Neural crest cell (in vitro differentiated cells): ENCODE measurements at places on chromosomes 4 and X. TPM values are rescaled to one million over a fixed set of nuclear protein-coding genes. Genes with fewer than 3 reads are reported as not detected.

- DNase-seq: no peak
Observed at GRCh38 chrX:118349188-118349587, 3.3 kb downstream of the WDR44 start.

TECRL gene
- not detected in 2 replicates for total RNA-seq

- DNase-seq: no peak
Observed at GRCh38 chr4:129110931-129111330, 15.0 kb downstream of the C4orf33 start.

DNA sequence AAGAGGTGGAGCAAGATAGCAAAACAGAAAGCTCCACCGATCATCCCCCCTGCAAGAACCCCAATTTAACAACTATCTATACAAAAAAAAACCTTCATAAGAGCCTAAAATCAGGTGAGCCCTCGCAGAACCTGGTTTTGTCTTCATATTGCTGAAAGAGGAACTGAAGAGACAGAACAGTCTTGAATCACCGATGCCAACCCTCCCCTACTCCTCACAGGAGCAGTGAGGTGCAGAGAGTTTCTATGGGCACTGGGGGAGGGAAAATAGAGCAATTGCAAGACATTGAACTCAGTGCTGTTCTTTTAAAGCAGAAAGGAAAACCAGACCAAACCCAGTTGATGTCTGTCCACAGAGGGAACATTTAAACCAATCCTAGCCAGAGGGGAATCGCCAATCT, 1370.3 kb downstream of the FAM133A start:
- no peak for DNase-seq

DNA sequence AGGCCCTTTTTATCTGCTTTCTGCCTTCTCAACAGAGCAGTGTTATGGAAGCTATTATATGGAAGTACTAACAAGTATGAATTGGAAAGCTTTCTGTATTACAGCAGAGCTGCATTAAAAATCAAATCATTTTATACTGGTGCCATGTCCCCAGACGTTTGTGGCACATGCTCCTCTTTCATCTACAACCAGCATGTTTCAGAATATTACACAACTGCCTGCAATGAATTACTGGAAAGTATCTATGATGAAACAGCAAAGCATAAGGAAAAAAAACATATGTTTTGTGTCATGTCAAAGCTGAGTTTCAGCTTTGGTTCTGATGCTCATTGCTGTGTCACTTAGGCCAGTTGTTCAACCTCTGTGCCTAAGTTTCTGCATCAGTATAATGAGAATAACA, 576.8 kb downstream of the GBA3 start:
- DNase-seq: no peak

CC2D2A gene
- 26.2 and 27.8 TPM in 2 replicates for total RNA-seq

GRCh38 chrX:19097553-19098283, 24.6 kb downstream of the ADGRG2 start:
- DNase-seq: no peak

SH2D1A gene
- 1.5 and 1.9 TPM in 2 replicates for total RNA-seq

GRCh38 chr4:171834640-171835039, 21.4 kb downstream of the GALNTL6 start:
- no peak for DNase-seq

NSUN7 gene
- total RNA-seq: 4.4 and 4.7 TPM in 2 replicates

DMP1 gene
- total RNA-seq: not detected in 2 replicates

DNA sequence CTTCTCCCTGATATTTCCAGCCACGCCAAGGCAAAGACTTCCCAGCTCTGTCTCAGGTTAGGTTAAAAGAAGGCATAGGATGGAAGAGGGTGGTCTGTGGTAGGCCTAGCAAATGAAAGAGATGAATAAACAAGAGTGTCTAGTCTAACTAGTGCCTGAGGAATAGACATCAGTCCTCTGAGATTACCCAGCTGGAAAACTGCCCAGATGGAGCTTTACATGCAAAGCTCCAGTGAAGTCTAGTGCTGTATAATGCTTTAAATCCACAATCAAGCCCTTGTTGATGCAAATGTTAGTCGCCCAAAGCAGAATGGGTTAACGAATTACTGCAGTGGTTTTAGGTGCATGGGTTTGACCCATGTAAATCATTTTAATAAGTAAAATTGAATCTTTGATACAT, 24.8 kb upstream of the GUCY1B1 start:
- DNase-seq: no peak

DNA sequence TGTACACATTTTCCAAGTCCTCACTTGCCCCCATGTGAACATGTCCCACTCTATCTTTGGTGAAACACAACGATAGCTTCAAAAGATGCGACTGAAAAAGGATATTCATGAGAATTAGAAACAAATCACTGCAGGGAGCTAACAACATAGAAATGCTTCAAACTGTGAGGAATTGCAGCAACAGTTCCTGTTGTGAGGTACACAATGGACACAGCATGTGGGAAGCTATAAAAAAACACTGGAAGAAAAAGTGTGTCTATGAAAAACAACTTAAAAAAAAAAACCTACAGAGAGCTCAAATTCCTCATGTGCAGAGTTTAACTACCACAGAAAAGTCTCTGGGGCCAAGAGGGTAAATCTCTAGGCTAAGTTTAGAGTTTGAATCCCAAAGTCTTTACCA, 51.6 kb upstream of the BLTP1 start:
- no peak for DNase-seq

DNA sequence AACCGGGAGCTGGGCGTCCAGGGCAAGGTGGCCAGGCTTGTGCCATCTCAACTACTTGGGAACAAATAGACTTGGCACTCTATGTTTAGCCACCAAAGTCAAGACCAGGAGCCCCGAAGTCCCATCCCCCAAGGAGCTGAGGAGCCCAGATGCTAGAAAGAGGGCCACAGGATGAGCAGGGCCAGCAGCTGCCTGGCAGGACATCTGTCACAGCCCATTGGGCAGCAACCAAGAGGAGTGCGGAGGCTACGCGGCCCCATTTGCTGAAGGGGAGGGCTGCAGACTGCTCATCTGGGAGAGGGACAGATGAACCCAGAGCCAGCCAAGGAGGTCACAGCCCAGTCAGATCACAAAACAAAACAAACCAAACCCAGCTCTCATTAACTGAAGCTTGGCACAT, 22.9 kb upstream of the SOWAHD start:
- DNase-seq: no peak

DNA sequence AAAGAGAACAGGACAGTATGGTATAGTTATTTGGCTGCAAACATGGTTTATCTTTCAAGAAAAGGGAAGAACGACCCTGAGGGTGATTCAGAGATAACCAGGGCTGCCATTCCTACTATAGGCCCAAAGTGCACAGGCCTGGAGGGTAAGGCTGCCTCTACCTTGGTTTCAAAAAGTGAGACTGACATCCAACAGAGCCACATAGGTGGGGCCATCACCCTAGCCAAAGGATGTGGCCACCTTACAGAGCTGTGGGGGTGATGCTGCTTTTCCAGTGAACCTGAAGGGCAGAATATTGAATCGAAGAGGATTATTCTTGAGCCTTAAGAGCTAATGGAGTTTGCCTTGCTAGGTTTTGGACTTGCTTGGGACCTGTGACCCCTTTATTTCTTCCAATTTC, 15.7 kb downstream of the SH2D1A start:
- DNase-seq: no peak

DNA sequence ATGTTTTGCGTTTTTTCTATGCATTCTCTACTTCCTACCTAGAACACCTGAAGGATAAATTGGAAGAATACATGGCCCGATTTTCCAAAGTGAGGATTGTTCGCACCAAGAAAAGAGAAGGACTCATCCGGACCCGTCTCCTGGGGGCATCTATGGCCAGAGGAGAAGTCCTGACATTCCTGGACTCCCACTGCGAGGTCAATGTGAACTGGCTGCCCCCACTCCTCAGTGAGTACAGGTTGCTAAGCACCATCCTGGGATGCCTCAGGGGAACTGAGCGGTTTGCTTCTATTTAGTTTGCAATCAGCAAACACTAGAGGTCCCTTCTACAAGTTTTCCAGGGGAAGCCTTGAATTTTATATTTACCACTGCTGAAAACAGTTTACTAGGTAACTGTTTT, 359.3 kb upstream of the GALNT7 start:
- DNase-seq: peak; percentile 16

- DNase-seq: no peak
Observed at GRCh38 chr4:8459867-8460445, 19.4 kb downstream of the TRMT44 start.

GRCh38 chrX:28638775-28639174, 51.5 kb downstream of the IL1RAPL1 start:
- DNase-seq: no peak

GRCh38 chrX:20067709-20068561, 48.8 kb downstream of the MAP7D2 start:
- no peak for DNase-seq

ABLIM2 gene
- total RNA-seq: 3.8 and 6.8 TPM in 2 replicates

SYP gene
- 10.2 and 10.8 TPM in 2 replicates for total RNA-seq

GRCh38 chr4:176437756-176438155, 118.0 kb downstream of the SPCS3 start:
- no peak for DNase-seq

DNA sequence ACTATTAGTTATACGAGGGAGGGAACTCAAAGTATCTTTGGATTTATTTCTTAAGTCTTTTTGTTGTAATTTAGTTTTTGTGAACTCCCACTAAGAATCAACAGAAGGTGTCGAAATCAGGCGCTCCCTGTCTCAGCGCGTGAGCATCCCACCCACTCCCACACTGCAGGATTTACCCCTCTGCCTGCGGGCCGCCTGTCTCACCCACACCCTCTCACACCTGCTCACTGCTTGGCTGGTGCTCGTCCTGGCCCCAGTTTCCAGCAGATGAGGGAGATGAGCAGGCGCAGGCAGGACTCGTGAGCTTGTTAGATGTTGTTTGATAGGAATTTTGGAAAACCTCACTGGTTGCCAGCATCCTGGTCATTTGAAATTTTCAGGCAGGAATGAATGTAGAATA, 20.8 kb upstream of the HGFAC start:
- DNase-seq: no peak

MAGEE1 gene
- total RNA-seq: 8.1 and 8.5 TPM in 2 replicates

- no peak for DNase-seq
Observed at GRCh38 chr4:76943790-76944189, 5.8 kb upstream of the SEPTIN11 start.

GRCh38 chr4:111128327-111128726, 505.4 kb upstream of the PITX2 start:
- no peak for DNase-seq

DNA sequence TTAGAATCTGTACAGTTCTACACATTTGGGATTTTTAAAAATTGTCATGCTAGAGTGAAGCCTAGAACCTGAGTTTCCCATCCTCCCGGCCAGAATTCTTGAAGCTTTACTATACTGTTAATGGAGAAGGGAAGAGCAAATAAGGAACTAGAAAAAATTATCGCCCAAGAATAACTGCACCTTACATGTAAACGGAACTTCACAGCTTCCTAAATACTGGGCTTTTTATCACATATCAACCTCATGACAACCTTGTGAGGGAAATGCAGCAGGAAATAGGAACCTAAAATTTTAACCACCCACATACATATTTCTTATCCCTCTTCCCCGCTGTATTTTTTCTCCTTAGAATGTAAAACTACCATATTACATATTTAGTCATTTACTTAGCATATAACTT, 19.3 kb downstream of the ARHGEF9 start:
- no peak for DNase-seq

GRCh38 chr4:177473991-177474390, 31.8 kb upstream of the AGA start:
- no peak for DNase-seq

BTK gene
- 0.64 TPM in 1 of 2 replicates, not detected in the other for total RNA-seq

DNA sequence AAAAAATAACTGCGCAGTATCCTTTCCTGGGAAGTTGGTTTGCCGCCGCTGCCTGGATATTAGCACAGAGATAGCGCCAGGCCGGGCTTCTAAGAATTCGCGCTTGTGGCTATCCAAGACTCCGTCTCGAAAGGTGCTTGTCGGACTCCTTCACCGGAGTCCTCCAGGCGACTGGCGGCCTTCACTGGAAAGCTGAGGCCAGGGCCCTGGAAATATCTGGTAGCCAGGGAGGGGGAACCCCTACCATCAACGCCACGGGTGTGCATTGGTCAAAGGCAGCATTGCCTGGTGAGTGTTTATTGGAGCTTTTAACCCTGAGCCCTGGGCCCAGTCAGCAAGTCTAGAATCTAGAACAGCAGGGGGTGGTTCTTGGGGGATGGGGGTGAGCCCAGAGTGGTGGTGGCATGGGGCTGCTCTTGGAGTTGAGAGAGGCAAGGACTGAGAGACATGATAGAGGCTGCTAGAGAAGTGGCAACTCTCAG, 577 bp upstream of the PIM2 start:
- DNase-seq: no peak

SPARCL1 gene
- total RNA-seq: 7.8 and 8.6 TPM in 2 replicates

CLCN5 gene
- 16.7 TPM in 2 replicates for total RNA-seq

MAB21L2 gene
- 3.3 and 3.5 TPM in 2 replicates for total RNA-seq

DNA sequence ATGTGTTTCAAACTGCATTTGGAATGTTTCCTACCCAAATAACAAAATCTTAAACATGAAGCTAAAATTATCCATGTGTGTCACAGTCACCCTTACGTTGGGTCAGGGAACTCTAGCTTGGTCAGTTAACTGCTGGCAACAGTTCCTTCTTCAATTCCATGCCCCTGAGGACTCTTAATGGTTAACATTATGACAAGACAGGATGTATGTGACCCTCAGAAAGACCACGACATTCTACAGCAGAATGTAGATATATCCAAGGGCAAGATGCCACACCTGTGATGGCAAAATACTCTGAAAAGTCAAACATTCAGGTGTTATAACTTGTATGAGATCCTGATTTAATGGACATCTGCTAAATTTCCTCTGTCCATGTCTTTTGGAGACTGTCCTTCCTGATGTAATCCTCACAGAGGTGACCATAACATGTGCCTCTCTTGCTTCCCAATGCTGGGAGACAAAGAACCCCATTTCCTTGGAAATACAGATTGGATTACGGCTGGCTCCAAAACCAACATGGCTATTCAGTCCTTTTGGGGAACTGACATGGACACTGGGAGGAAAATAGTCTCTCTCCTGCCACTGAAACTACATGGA, 39.1 kb downstream of the YTHDC1 start:
- DNase-seq: no peak

- no peak for DNase-seq
Observed at GRCh38 chr4:88533937-88534750, 10.6 kb upstream of the PYURF start.

GRCh38 chrX:64850371-64851082, 125.7 kb downstream of the ZC4H2 start:
- no peak for DNase-seq

DNA sequence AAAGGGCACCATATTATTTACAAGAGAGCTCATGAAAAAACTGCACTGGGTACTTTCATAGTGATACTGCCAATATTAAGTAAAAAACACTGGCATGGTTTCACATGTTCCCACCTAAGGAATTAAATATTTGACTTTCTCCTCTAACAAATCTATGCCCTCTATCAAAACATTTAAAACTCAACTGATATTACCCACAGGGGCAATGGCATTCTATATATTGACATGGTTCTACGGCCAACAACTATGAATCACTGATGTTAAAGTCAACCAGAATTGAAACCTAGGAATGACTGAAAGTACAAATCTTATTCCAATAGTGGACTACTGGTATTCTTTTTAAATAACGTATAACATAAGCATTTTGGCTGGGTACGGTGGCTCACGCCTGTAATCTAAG, 28.2 kb downstream of the PHKA2 start:
- no peak for DNase-seq

C4orf36 gene
- total RNA-seq: 1.9 and 3.2 TPM in 2 replicates

FATE1 gene
- total RNA-seq: not detected in 2 replicates
